ENCODE measurements at places on chromosomes 12 and 14. TPM values are rescaled to one million over a fixed set of nuclear protein-coding genes. Genes with fewer than 3 reads are reported as not detected.

The KRT2 gene
- not detected for total RNA-seq

The ACOT6 gene
- not detected for total RNA-seq

The NID2 gene
- total RNA-seq, result 102 TPM

The TEDC1 gene
- total RNA-seq, result 4.2 TPM

The DHRS2 gene
- 593 TPM for total RNA-seq

The LMNTD1 gene
- total RNA-seq, result 2.3 TPM

The RFLNA gene
- 6.0 TPM for total RNA-seq

The NOXRED1 gene
- 0.69 TPM for total RNA-seq

The GALC gene
- total RNA-seq, result 35.1 TPM

The PRKD1 gene
- 27.7 TPM for total RNA-seq

The GLIPR1L2 gene
- 2.4 TPM for total RNA-seq

The FAM186B gene
- total RNA-seq, result 0.16 TPM

The B4GALNT1 gene
- 3.6 TPM for total RNA-seq

The IL31 gene
- total RNA-seq, result not detected

GRCh38 chr14:84726471-84726870 lies 803.5 kb upstream of the FLRT2 start:
- no peak for DNase-seq

DNA sequence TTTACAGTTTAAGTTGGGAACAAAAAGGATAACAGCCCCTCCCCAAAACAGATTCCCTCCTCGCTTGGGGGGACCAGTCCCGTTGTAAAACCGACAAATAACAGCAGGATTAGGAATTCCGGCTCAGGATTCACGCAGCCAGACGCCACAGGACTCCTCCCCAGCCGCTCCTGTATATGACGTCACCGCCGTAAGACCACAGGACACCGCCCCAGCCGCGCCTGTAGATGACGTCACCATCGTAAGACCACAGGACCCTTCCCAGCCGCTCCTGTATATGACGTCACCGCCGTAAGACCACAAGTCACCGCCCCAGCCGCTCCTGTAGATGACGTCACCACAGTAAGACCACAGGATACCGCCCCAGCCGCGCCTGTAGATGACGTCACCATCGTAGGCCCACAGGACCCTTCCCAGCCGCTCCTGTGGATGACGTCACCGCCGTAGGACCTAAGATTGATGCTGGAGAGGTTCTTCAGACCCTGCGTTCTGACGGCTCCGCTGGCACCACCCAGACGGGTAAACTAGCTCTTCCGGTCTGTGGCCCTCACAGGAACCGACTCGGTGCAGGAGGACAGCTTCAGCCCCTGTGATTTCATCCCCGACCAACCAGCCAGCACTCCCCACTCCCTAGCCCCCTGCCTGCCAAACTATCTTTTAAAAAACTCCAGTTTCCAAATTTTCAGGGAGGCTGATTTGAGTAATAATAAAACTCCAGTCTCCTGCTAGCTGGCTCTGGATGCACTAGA lies 43.9 kb upstream of the FBRSL1 start:
- no peak for DNase-seq

DNA sequence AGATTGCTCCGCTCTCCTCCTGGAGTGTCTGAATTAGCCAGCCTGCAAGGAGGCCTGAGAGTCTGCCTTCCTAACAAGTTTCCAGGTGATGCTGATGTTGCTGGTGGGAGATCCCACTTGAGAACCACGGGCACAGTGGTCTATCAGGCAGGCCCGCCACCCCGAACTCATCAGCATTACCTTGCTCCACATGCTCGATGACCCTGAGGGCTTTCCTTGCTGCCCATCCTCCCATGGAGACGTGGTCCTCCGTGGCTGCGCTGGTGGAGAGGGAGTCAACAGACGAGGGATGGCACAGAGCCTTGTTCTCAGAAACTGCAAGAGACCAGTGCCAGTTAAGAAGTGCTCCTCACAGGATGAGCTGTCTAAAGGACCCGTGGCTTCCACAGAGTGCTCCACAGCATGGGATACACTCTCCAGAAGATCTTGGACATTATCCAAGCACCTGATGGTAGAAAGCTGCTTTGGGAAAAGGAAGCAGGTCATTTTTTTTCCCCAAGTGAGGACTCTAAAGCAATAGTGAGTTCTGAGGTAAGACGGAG lies 18.3 kb downstream of the HAL start:
- DNase-seq, result no peak

DNA sequence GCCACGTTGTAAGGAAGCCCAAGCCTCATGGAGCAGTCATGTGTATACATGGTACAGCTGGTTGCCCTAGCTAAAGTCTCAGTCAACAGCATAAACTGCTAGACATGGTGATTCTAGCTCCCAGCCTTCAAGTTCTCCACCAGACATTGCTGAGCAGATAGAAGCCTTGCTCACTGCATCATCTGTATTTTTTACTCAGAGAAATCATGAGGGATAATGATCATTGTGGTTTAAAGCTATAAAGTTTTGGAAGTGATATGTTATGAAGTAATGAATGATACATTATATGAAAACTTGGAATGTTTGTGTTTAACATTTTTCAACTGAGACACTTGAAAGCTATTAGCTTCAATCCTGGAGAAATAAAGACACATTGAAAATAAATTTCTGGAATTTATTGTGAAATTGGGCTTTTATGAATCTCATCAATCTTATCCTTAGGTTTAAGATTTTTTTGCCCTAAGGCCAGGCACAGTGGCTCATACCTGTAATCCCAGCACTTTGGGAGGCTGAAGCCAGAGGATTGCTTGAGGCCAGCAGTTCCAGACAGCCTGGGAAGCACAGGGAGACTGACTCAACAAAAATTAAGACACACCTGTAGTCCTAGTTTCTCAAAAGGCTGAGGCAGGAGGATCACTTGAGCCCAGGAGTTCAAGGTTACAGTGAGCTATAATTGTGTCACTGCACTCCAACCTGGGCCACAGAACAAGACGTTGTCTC lies 5.6 kb upstream of the NFATC4 start:
- DNase-seq, result no peak

DNA sequence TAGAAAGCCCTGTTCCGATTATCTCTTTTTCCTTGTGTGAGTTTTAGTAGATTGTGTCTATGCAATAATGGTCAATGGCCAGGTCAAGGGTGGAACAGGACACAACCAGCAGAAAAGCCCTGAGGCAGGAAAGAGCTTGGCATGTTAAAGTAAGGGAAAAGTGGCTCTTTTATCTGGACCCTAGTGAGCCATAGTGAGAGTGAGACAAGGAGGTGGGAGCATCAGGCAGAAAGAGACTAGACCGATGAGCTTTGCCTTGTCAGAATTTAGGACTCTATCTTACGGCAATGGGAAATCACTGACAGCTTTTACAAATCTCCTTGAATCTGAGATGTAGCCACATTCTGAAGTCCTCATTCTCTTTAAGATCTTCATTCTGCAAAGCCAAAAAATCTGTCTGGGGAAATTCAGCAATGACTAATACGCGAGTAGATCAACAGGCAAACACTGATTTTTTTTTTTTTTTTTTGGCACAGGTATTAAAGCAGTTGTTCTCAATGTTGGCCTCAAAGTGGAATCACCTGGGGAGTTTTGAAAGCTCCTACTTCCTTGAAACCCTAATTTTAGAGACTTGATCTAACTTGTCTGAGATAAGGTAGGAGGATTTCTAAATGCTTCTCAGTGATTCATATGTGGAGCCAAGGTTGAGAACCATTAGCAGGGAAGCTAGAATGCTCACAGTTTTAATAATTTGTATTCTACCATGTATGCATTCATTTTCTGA lies 33.9 kb downstream of the TMEM19 start:
- DNase-seq, result peak; percentile 8

GRCh38 chr14:44981198-44981597 lies 19.2 kb downstream of the TOGARAM1 start:
- no peak for DNase-seq

GRCh38 chr12:118617611-118618450 lies 241.5 kb downstream of the SUDS3 start:
- no peak for DNase-seq

DNA sequence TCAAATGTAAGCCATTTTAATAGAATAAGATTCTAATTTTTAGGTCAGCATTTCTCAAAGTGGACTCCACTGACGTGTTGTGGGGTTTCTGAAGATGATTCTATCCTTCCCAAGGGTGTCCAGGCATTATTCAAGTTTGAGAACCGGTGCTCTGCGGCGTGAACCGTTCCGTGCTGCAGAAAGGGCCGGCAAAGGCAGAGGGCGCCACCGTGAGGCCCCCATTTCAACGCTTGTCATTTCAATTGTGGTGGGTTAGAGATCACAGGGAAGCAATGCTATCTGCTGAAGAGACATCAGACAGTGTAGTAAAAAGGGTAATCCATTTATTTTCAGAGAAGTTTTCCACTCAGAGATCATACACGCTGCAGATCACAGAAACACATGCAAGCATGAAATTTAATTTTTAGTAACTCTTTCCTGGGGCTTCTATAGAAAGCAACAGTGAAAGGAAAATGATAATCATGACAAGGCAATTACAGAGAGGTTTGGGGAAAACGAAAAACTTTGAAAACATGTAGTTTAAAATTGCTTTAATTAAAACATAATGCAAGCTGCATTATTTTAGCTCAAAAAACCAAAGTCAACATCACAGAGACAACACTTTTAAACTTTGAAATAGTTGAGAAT lies 201.7 kb downstream of the EXOC5 start:
- DNase-seq, result peak; percentile 4

- DNase-seq, result no peak
These were observed 163.1 kb downstream of the KLHL28 start for GRCh38 chr14:44798386-44799242.

DNA sequence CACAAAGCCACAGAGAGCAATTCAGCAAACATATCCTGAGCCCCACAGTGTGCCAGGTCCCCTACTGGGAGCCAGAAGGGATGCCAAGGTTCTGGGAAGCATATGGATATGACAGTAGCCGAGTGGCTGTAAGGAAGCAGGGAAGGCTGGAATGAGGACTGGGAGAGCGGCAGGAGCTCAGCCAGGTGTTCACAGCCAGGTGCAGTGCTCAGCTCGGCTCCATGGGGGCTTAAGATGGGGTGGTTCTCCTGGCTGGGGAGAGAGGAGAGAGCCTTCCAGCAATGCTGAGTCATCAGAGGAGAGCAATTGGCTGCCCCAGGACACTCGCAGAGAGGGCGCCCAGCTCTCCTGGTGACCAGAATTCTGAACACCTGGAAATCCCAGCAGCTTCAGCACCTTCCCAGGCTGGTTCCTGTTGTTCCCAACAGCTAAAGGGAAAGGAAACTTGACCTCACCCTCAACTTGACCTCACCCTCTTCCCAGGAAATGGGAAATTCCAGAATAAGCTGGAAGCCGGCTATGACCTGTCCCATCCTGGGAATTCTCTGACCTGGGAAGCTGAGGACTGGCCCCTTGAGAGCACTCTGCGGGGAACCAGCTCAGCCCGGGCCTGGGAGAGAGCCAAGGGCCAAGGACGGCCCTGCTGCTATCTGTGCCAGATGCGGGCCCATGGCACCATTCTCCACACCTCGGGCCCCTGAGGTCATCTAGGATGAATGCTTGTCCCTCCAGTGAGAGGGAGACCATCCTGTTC lies 34.6 kb downstream of the SLC6A12 start:
- DNase-seq, result no peak

DNA sequence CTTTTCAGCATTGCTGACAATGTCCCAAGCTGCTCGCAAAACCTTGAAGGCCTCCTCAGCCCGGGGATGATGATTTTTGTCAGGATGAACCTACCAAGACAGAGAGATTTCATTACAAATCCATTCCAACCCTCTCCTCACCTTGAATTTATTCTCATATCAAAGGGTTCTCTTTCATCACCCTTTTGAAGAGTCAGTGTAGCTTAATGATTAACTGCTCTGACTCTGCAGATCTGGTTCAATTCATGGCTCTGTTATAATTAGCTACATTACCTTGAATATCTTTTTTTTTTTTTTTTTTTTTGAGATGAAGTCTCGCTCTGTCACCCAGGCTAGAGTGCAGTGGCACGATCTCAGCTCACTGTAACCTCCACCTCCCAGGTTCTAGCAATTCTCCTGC lies 5.6 kb downstream of the ORMDL2 start:
- DNase-seq, result no peak

GRCh38 chr12:25051171-25051570 lies 102.3 kb upstream of the BCAT1 start:
- DNase-seq, result no peak

DNA sequence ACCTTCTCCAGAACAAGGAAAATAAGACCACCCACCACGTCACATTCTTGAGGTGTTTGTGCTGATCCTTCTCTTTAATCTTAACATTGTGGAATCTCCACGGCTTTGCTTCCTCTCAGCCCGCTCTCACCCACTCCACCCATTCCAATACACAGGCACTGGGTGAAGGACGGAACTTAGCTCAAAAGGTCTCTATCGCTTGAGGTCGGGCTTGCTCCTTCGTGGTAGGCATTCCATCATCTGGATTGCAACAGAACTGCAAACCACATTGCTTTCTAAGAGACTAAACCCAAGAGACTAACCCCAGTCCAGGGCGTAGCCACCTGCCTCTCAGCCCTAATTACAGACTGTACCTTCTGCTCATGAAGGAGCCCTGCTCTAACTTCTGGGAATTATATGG lies 24.0 kb upstream of the MDM2 start:
- DNase-seq, result no peak

DNA sequence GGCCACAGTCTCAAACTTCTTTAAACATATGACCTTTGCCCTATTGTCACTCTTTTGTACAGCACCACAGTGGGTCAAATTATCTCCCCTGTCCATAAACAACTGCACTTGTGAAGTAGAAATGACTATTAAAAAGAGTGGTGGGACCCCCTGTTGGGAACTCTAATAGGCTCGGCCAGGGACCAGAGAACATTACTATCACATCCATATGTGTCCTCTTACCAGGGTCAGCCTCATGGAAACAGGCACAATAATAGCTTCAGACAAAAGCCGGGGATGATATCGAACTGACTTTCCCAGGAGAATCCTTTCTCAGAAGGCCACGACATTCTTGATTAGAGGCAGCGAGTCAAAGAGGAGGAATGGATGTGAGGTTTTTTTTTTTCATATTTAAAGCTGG lies 96.6 kb downstream of the NKX2-1 start:
- no peak for DNase-seq

DNA sequence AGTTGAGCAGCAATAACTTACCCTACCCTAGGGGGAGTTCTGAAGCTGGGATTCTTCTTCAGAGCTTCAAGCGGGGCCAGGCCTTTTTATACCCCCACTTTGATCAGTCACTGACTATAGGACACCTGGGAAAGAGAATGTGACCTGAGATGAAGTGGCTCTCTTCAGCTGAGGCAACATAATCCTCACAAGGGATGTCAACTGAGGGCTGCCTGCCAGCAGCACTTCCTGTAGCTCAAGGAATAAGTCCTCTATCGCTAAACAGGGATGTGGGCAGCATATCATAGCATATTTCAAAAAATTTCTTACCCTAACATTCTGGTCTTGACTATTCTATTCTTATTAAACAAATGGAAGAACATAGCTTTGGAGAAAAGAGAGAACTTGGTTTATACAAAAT lies 17.4 kb downstream of the LGALS3 start:
- no peak for DNase-seq

DNA sequence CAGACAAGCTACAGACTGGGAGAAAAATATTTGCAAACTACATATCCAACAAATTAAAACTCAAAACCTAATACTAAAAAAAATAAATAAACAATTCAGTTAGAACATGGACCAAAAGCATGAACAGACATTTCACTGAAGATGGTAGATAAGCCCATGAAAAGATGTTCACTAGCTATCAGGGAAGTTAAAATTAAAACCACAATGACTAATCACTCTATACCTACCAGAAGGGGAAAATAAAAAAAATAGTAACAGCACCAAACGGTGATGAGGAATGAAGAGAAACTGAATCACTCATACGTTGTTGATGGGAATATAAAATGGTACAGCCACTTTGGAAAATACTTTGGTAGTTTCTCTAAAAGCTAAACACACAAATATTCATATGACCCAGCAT lies 31.1 kb upstream of the DHRS7 start:
- DNase-seq, result no peak

GRCh38 chr14:89540009-89540829 lies 123.2 kb upstream of the FOXN3 start:
- DNase-seq, result no peak
